CD4-positive, alpha-beta T cell treated with Interleukin-17A for 4 hours (primary cell): ENCODE measurements at places on chromosomes 16 and 17.
A peak's percentile ranks its signal among the peaks of the same experiment; 100 is the strongest.

GRCh38 chr17:29140631-29141513 is 39.3 kb downstream of the MYO18A start:
- DNase-seq: peak; percentile 81

GRCh38 chr16:65532258-65532657 is 410.4 kb upstream of the CDH11 start:
- DNase-seq: no peak

DNA sequence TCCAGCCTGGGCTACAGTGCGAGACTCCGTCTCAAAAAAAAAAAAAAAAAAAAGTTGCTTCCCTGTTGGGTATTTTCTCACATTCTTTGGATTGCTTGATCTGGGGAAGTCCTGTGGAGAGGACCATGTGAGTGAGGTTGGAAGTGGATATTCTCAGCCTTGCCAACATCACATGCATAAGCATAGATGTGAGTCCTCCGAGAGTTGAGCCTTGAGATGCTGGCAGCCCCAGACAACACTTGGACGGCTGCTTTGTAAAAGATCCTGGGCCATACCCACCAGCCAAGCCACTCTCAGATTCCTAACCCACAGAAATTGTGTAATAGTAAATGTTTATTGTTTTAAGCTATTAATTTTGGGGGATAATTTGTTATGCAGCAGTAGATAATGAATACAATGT is 1570.0 kb upstream of the GOT2 start:
- no peak for DNase-seq

- no peak for DNase-seq
Observed at GRCh38 chr17:82559566-82560251, 40.2 kb downstream of the FOXK2 start.

GRCh38 chr16:12096828-12097522 is 120.4 kb downstream of the SNX29 start:
- no peak for DNase-seq

- no peak for DNase-seq
Observed at GRCh38 chr17:8893621-8894201, 26.2 kb upstream of the PIK3R6 start.

DNA sequence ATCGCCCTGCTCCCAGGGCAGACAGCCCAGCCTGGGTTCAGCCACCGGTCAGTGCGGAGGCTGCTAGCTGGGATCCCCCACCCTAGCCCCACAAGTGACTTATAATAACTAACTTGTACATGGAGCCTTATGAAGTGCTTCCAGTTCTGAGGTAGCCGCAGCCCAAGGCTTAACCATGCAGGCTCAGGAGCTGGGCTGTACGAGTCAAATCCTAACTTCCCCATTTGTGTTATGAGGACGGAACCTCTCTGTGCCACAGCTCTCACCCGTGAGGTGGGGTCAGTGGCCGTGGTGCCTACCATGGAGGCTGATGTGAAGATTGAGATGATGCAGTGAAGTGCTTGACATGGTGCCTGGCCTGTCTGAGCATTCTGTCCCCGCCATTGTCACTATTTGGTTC is 27.8 kb upstream of the GOSR2 start:
- no peak for DNase-seq

- DNase-seq: no peak
Observed at GRCh38 chr17:40912486-40913210, 24.8 kb downstream of the KRT23 start.

DNA sequence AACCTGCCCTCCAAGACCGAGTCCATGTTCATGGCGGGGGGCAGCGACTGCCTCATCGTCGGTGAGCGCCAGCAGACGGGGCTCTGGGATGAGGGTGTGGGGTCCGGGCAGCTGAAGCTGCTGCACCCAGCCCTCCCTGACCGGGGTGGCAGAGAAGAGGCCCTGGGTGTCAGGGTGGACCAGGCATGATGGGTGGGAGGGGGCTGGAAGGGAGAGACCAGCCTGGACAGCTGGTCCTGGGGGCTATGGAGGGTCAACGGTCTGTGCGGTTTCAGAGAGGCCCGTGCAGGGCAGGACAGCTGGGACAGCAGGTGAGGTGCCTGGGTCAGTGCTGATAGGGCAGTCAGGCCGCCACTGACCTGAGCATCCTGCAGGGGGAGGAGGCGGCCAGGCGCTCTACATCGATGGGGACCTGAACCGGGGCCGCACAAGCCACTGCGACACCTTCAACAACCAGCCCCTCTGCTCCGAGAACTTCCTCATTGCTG is 13.3 kb upstream of the ATP6V0C start:
- no peak for DNase-seq

DNA sequence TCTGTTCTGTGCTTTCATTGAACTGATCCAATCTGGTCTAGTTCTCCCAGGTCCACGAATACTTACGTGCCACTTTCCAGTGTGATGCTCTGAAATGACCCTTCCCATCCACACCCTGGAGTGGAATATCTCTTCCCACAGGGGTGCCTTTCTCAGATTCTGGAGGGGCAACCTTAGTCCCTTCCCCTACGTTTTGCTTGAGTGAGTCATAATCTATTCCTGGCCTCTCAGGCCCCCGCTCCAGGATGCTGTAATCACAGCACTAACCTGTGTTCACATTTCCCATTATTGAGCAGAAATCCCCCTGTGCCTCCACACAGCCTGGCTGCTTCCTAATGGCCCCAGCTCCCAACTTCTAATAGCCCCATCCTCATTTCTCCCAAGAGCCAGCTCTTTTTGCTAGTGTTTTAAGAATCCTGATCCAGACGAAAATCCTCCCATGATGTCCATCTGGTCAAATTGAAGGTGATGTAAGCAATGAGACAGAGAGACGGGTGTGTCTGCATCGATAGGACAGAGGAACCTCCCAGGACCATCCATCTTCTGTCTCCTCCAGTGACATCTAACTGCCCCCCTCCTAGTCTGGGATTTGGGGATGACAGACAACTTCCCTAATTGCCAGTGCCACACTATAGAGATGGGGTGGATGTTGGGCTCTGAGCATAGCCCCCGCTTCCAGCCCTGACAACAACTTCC is 164.0 kb upstream of the MAF start:
- DNase-seq: no peak

DNA sequence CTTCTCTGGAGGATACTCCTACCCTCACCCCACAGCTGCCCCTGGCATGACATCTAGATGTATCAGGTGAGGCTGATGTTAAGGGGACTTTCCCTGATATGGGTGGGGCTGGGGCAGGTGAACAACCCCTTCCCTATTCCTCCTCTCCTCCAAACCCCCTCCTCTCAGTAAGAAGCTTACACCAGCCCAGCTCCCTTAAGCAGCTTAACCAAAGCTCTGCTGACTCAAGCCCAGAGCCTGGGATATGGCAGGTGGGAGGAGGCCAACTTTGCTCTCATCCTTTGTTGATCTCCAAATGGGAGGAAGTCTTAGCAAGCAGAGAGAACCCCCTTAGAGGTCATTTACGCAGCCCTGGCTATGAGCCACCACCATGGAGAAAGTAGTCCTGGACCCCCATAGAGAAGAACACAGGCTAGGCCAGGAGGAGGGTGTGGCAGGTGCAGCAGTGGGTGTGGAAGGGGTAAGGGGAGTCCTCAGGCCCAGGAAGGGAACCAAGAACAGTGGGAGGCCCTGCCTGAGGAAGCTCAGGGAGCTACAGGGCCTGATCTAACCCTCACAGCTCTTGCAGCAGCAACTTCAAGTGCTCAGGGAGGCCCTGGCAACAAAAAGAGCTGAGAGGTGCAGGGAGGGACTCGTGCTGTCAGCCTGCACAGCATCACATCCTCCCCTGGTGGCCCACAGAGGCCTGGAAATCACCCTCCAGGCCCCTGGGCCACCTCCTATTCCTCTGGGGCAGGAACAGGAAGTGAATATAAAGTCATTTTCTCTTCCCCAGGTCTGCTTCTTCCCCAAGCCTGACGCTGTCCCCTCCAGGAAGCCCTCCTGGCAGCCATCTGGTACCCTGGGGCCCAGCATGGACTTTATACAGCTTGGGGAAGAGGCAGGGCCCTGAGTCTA is 2.9 kb downstream of the UNC119 start:
- peak; percentile 63 for DNase-seq

- DNase-seq: no peak
Observed at GRCh38 chr16:52068447-52069074, 478.4 kb downstream of the TOX3 start.

DNA sequence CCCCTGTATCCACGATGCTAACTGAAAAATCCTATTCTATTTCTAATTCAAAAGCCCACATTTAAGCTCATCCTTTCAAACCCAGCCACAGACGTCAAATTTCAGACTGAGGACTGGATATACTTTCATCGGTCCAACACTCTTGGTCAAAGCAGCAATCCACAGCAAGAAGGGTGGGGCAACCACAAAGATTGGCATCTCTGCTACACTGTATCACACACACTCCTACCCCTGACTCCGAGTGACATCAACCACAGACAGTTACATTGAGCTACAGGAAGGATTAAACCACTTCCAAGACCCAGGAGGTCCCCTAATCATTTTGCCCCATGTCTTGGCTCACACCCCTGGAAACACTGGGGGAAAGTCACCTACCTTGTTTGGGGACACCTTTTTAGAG is 61.3 kb downstream of the GRIN2A start:
- no peak for DNase-seq

DNA sequence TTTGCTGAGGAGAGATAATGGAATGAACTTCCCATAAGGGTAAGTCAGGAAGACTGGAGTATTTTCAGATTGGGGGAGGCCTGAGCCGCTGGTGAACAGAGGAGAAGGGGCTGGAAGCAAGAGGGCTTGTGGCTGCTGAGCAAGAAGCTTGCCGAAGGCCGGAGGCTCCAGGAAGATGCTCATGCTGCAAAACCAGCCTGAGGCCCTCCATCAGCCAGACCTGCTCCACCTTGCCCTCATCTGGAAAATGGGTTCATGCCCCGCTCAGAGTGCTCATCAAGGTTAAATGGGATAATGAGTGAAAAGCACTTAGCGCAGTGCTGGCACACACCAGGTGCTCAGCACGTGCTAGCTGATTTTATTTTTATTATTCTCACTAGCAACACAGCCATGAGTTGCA is 5.5 kb upstream of the ASGR1 start:
- no peak for DNase-seq

DNA sequence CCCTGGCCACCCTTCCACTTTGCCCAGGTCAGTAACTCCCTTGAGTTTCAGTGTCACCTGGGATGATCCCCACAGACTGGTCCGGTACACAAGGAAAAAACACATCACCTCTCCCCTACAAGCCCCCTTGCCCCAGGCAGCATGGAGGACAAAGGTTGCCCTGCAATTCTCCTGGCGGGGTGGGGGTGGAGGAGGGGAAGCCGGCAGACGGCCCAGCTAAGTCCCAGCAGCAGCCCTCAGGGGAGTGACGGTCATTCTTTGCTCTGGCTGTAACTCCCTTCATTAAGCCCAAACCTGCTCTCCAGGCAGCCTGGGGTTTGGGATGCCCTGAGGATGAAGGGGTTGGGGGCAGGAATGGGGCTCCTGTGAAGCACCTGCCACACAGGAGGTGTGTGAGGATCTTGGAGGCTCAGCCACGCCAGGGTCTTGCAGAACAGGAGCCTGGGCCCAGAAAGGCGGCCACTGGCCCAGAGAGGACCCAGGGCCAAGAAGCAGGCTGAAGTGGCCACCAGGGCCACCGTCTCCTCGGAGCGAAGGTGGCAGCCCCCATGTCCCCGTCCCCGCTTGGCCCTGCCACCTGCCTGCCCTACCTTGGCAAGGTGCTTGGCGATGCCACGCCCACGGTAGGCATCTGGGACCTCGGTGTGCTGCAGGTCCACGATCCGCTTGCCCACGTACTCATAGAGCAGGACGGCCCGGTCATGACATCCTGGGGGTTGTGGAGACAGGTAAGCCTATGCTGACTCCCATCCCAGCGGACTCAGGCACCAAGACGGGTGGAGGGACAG is 9.5 kb downstream of the NATD1 start:
- DNase-seq: no peak

DNA sequence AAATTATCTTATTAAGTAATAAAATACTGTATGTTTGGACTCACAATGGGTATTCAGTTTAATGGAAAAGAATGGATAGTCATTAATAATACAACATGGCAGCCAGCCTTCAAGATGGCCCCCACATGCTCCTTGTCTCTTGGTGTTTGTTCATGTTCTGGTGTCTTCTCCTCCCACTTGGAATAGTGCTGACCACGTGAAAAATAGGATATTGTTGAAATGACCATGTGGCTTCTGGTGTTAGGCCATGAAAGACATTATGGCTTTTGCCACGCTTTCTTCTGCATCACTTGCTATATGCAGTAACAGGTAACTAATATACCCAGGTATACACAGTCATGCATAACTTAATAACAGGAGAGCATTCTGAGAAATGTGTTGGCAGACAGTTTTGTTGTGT is 341.0 kb downstream of the KCNJ2 start:
- DNase-seq: no peak

- DNase-seq: no peak
Observed at GRCh38 chr16:88072571-88073001, 121.4 kb downstream of the BANP start.

DNA sequence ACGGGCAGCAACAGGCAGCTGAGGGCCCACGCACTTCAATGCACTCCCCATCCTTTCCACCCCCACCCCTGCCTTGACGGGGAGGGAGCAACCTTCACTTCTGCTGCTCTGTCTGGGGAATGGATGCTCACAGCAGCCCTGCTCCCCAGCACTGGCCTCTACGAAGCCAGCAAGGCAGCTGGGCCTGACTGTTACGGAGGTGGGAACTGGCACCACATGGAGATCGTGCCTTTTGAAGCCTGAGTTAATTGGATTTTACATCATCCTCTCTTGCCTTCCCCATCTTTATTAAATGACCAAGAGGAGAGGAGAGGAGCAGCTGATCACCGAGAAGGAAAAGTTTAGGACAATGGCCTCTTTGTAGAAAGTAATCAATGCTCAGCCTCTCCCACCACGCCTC is 187.0 kb upstream of the RPL38 start:
- no peak for DNase-seq

DNA sequence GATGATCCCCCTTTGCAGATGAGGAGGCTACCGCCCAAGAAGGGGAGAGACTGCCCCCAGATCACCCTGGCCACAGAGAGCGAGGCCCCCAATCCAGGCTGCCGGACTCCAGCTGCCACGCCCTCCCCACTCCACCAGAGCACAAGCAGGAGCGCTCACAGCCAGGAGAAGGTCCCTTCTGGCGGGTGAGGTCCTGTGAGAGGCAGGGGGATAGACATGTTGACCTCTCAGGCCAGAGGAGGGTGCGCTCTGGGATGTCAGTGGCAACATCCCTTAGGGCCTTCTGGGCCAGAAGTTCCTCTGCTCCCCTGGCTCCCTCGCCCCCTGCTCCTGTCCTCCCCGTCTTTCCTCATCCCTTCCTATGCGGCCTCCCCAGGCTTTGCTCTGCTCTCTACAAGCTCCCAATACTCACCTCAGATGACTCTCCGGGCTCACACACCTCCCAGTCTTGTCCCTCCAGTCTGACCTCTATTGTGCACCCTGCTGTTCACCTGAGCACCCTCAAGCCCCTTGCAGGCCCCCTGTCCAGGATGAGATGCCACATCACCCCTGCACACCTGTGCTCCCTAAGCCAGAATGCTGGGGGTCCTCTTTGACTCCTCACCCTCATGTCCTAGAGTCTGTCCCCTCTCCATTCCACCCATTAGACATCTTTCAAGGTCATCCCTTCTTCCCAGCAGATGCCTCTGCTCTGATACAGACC is 5.0 kb upstream of the NXPH3 start:
- DNase-seq: no peak
